Effector memory CD8-positive, alpha-beta T cell (primary cell): ENCODE measurements at places on chromosomes 6 and 20.
A peak's percentile ranks its signal among the peaks of the same experiment; 100 is the strongest.

DNA sequence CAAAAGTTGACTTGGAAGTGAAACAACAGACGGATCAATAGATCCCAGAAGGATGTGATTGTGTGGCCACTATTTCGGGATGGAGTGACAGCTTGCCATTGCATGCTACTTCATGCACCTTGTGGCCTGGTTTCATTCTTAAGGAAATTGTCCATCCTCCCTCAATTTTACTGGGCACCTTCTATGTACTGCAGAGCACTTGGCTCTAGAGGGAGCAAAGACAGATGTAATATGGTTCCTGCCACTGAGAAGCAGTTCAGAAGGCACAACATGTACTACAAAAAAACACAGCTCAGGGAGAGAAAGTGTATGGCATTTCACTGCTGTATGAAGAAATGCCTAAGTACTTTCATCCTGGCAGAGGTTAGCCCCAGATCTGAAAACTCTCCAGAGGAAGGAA, 91.9 kb downstream of the FOXA2 start:
- DNase-seq: no peak

GRCh38 chr20:3190681-3191111, 13.8 kb downstream of the DDRGK1 start:
- no peak for DNase-seq

- no peak for DNase-seq
Measured at GRCh38 chr6:105519954-105520353, 117.1 kb upstream of the PREP start.

- DNase-seq: no peak
Measured at GRCh38 chr6:125182237-125183008, 28.9 kb downstream of the TPD52L1 start.

DNA sequence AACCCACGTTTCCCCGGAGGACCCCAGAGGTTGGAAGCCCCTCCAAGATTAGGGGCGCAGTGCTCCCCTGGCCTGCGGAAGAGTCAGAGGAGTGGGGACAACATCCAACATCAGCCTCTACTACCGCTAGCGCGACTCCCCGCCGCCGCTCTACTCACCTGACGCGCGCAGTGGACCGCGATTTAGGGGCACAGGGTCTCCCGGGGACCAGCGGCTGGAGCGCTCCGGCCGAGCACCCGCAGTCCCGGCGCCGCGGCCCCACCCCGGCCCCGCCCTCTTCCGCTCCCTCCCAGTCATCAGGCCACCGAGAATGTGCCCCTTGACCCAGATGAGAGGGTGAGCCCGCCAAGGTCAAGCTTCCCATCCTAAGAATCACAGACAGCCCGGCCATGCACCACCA, at the start of gene ZFP57:
Gene ZFP57, minus strand, starts transcription at position 249 of the 400 bp plus-strand sequence. CDS start 4,149 bp downstream, outside the sequence.
- no peak for DNase-seq

DNA sequence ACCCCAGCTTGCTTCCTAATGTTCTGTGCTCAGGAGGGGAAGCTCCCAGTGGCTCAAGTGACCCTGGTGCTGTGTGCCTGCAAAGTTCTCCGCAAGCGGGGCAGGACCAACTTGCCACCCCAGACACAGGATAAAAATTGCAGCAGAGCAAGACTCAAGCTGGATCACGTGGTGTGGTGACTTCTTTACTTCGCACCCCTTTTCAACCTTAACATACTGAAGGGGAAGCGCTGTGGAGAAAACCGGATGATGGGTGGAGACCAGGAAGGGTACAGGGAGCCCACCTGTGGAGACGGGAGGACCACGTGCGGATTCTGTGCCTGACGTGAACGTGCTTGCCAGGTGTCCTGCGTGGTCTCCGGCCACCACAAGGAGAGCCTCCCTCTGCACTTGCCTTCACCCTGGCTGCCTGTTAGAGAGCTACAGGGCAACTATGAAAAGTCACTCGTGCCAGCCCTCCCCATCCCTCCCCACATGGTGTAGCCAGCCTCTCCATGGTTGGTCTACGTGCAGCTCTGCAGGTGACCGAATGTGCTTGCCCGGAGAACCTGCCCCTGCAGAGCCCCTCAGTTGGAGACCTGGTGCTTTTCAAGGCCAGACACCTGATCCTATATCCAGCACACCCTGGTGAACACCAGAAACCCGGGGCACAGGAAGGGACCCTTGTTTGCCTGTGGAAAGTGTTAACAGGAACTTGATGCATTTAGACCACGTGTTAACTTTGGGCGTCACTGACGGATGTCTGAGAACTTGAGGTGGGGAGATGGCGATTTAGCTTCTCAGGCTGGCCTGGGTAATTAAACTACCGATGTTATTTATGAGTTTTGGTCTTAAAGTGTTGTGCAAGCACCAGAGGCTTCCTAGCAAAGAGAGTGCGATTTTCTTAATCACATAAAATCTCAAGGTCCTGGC, 23.9 kb upstream of the DACT2 start:
- peak; percentile 20 for DNase-seq

GRCh38 chr6:26336355-26337198, 28.4 kb upstream of the BTN3A2 start:
- no peak for DNase-seq

DNA sequence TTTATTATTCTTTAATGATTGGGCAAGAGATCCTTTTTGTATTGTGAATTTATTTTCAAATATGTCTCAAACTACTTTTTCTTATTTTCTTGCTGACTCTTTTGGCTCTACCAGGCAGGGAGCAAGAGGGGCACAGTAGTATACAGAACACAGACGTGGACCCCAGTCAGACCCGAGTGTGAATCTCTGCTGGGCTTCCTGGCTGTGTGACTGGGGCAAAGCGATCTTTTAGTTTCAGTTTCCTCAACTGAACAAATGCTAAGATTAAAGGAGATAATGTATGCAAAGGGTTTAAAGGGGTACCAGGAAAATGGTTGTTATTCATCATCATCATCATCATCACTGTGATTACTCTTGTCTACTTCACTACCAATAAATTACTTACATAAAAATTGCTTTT, 317.5 kb downstream of the HIVEP2 start:
- peak; percentile 3 for DNase-seq

GRCh38 chr20:20881808-20882207, 169.4 kb upstream of the RALGAPA2 start:
- no peak for DNase-seq

DNA sequence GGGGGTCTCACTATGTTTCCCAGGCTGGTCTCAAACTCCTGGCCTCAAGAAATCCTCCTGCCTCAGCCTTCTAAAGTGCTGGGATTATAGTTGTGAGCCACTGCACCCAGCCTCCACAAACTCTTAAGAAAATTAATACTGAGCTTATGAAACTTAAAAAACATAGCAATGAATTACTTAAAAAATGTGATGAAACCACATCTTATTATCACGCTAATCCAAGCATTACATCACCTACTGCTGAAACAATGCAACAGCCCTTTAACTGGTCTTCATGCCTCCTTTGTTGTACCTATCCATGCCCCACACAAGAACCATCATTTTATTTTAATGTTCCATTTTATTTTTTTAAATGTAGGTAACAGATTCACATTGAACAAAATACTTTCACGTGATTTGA, 24.9 kb downstream of the SESN1 start:
- no peak for DNase-seq

DNA sequence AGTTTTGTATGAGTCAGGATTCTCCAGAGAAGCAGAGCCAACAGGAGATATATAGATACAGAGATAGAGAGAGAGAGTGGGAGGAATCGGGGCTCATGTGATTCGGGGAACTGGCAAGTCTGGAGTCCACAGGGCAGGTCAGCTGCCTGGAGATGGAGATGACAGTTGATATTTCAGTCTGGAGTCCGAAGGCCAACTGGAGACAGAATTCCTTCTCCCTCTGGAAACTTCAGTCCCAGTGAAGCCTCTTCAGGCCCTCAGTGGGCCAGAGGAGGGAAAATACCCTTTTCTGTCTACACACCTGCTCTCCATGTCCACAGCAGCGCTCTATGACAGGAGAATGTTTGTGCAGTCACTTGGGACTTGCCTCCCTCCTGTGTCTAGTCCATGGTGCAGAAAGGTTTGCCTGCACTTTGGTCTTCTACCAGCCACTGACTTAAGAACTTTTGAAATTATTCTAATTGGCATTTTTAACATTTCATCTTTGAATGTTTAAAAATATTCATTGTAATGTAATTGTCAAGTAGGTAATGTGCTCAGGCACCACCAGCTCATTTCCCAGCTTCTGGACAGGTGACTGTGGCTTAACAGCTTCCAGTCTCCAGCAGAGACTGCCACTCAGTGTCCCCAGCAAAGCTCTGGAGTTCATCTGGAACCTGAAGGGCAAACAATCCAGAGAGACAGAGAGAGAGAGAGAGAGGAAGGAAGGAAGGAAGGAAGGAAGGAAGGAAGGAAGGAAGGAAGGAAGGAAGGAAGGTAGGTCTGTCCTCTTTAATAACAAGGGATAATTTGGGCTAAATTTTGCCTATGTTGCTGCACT, 43.8 kb upstream of the AFDN start:
- no peak for DNase-seq

DNA sequence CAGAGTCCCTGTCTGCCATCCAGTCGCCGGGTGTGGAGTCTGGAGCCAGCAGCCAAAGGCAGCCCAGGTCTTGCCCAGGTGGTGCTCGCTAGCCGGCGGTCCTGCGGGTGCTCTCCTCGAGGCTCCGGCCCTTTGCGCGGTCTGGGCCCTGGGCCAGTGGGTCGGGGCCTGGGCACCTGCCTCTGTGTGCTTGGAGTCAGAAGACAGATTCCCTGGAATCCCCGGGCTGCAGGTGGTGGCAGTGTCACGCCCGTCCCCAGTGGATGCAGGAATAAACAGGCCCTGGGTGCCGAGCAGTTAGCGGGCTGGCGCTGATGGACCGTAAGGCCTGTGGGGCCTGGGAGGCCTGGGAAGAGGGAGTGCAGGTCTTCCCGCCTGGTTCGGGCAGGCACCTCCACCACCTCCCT, 5.3 kb downstream of the SS18L1 start:
- no peak for DNase-seq

DNA sequence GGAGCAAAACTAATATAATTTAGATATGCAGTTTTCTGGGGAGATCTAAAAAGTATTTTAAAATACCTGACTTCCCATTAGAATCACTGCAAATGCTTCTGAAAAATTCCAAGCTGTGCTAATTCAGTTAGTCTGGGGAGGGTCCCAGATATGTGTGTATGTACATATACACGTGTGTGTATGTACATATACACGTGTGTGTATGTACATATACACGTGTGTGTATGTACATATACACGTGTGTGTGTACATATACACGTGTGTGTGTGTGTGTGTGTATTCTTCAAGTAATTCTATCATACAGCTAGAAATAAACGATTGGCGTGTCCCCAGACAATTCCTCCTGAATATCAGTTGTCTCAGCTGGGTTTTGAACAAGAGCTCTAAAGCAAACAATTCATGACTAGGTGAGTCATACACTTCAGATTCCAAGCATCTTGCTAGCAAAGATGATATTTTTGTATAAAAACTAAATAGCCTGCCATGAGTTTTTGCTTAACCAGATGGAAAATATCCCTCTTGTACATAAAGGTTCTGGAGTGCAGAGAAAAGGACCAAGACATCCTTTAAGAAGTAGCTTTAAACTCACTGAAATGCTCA, 58.2 kb downstream of the SPACA1 start:
- DNase-seq: no peak

GRCh38 chr6:153149891-153150290, 18.8 kb upstream of the RGS17 start:
- no peak for DNase-seq

- DNase-seq: no peak
Measured at GRCh38 chr6:109471105-109471810, 11.8 kb downstream of the ZBTB24 start.

DNA sequence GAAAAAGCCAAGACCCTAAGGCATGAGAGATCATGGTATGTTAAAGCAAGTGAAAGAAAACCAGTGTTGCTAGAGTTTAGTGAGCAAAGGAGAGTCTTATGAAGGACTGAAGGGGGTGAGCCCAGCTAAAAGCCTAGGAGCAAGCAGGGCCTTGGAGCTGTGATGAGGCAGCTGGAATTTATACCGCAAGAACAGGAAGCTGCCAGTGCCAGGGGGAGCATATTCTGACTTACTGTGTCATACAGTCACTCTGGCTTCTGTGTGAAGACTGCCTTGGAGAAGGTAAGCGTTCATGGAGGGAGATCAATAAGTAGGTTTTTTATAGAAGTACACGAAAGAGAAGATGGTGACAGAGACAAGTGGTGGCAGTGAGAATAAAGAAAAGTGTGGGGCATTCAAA, 308.9 kb upstream of the THEMIS start:
- no peak for DNase-seq

DNA sequence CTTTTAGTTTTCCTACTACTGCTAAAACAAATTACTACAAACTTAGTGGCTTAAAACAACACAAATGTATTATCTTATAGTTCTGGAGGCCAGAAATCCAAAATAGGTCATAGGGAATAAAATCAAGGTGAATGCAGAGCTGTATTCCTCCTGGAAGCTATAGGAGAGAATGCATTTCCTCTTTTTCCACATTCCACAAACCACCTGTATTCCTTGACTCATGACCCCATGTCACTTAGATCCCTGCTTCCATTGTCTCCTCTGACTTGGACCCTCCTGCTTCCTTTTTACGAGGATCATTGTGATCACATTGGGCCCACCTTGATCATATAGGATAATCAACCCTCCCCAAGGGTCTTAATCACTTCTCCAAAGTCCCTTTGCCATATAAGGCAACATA, 200.8 kb downstream of the KCNQ5 start:
- DNase-seq: no peak
